ENCODE measurements at places on chromosomes 7 and 10.

DNA sequence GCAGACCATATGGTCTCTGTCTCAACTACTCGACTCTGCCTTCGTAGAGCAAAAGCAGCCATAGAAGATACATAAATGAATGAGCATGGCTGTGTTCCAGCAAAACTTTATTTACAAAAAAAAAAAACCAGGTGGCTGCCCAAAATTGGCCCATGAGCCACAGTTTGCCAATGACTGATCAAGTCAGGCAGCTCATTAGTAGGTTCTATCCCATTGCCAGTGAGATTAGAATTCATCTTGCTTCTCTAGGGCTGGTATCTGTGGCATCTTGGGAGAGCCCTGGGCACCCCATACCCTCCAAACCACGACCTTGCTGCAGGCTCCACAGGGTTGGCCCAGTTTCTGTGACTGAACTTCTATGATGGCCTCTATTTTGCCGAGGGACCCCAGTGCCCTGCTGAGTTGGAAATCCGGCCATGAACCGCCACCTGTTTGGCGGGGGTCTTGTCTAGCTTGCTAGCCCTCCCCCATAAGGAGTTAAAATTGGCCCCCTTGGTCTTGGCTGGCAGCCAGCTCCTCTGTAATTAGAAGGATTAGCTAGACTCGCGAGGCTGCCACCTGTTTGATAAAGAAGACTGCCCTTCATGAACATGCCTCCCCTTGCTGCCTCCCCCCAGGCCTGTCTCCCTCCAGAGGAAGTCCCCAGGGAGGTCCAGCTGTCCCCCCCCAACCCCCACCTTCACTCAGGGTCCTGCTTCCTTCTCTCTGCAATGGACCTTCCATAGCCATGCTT, 83.9 kb downstream of the CHN2 start:
- no peak for DNase-seq

DNA sequence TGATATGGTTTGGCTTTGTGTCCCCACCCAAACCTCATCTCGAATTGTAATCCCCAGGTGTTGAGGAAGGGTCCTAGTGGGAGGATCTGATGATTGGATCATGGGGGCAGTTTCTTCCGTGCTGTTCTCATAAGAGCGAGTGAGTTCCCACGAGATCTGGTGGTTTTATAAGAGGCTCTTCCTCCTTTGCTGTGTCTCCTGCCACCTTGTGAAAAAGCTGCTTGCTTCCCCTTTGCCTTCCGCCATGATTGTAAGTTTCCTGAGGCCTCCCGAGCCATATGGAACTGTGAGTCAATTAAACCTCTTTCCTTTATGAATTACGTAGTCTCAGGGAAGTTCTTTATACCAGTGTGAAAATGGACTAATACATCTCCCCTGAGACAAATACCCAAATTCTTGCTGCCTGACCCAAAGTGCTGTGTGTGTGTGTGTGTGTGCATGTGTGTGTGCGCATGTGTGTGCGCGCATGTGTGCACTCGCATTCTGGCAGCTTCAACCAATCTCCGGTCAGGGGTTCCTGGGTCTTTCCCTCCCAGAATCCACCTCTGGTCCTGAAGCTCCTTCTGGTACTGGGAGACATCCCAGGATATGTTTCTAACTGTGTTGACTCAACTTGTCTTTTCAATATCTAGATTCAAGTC, 98.1 kb upstream of the LRRC4 start:
- no peak for DNase-seq

DNA sequence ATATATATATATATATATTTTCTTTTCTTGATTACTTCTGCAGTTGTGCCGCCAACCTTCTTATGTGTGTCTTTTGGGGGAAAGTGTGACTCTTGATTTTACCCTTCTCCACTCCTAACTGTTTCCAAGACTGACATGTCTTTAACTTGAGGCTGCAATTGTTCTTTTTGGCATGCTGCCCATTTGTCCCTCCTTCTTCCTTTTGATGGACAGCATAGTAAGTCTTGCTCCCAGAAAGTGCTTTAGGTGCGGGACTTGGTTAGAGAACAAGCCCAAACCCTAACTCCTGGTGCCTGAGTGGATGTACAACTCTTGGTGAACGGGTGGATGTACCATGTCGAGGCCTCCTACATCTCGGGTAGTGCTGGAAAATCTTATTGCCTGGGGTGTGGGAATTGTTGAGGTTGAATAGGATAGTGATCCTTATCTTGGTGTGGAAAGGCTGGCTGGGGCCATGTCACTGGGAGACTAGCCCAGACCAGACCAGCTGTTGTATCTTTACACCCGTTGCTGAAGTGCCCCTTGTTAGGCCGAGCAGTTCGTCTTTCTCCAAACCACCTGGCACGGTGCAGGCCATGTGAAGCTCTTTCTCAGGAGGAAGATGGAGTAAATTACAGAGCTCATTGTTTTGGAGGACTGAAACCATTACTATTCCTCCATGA, 16.3 kb downstream of the TCF7L2 start:
- DNase-seq, result no peak

DNA sequence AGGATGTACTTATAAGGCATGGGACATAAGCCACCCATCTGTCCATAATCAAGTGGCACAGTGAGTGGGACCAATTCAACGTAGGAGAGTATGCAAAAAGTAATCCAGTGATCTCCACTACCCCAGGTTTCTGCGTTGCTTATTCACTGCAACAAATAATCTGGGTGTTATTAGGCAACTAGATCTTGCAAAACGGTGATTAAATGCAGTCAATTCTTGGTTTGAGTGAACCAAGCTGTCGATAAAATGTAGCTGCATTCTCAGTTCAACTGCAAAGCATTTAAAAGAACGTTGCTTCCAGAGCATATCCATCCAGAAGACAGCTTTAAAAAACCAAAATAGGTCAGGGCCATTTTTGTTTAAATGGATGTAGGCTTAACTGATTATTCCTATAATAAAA, 5.0 kb downstream of the LSMEM1 start:
- no peak for DNase-seq

DNA sequence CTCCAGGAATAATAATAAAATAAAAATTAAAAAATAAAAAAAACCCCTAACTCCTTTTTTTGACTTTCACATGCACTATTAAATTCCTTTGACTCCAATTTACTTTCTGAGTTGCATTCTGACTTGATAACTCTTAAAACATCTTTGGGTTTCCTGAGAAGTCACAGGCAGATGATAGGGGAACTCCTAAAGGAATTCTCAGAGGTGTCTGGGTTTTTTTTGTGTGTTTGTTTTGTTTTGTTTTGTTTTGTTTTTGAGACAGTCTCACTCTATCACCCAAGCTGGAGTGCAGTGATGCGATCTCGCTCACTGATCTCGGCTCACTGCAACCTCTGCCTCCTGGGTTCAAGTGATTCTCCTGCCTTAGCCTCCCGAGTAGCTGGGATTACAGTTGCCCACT, 52.7 kb upstream of the APBB1IP start:
- DNase-seq, result no peak

- DNase-seq, result no peak
These were observed 105.0 kb downstream of the KMT2C start for GRCh38 chr7:152330827-152331226.

DNA sequence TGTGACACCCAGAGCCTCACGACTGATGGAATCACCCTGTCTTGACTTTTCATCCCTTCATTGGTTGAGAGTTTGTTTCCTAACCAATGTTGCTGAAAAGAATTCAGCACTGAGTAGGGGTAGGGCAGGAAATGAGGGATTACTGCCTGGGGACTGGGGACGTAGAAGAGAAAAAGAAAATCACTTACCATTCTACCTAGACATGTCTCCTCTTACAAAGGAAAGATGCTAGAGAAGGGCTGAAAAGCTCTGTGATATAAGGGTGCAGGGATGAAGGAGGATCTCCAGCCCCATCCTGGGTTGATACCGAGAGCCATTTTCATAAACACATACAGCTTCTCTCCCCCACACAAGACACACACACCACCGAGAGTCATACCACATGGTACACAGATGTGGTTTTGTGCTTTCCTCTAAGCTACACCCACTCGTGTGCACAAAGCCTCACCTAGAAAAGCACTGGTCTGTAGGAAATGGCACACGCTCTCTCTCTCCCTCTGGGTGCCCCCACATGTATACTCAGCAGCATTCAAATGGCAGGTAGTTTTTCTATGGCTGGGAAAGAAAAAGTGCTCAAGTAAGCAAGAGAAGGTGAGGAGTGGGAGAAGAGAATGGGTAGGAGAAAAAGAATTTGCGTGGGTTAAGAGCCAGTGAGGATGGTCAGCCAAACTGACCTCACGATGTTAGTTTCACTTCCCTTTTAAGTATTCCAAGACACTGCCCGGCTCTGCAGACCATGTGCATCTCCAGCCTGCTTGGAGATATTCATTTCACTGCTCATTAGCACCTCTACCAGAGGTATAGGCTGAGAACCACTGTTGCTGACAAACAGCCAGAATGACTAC, 85.8 kb downstream of the CALD1 start:
- peak; percentile 60 for DNase-seq

DNA sequence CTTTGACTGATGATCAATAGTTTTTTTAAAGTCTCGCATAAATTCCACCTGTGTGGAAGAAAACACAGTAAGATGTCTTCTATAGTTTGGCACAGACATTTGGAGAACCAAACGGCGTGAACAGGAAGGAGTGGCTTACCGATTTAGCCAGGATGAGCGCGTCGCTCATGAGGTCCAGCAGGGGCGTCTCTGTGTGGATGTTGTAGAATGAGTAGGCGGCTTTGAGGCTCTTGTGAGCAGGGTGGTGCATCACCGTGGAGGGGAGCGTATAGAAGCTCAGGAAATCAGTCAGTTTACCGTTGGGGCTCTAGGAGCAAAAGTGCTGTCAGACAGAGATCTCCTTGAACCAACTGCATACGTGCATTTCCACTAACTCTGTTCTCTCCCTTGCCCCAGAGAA, 15.5 kb downstream of the RPP38 start:
- no peak for DNase-seq

GRCh38 chr10:33005322-33006301, 47.6 kb upstream of the ITGB1 start:
- peak; percentile 95 for DNase-seq

GRCh38 chr7:143363016-143363937, 764 bp upstream of the FAM131B start:
- no peak for DNase-seq

DNA sequence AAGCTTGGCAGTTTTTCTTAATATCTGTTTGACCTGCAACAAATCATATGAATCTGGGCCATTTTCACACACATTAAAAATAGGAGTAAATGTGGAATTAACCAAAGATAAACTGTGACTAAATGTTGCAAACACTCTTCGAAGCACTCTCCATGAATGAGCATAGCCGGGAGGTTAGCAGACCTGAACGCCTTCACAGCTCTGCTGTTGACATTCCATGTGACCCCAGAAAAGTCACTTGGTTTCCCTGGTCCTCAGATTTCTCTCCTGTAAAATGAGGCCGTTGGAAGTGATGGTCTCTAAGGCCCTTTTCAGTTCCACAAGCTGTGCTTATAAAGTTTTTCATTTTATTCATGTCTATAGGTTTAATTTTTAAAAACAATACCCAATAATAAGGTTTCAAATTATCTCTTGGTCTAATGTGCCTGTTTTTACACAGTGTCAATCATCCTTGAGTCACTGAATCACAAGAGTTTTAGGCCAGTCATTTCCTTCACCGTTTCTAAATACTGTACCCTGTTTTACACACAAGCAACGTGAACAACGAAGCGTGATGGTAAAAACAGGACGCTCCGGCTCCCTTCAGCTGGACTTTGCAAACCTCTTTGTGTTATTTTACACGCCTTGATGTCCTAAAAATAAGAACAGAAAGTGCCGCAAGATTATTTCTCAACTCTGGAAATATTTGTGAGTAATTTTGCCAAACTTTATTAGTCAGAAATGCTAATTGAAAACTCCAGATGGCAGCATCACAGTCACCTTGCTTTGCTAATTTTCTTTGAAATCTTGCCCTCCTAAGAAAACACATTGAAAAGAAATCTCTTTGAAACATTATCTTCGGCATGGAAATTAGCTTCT, 38.6 kb upstream of the MET start:
- peak; percentile 80 for DNase-seq

DNA sequence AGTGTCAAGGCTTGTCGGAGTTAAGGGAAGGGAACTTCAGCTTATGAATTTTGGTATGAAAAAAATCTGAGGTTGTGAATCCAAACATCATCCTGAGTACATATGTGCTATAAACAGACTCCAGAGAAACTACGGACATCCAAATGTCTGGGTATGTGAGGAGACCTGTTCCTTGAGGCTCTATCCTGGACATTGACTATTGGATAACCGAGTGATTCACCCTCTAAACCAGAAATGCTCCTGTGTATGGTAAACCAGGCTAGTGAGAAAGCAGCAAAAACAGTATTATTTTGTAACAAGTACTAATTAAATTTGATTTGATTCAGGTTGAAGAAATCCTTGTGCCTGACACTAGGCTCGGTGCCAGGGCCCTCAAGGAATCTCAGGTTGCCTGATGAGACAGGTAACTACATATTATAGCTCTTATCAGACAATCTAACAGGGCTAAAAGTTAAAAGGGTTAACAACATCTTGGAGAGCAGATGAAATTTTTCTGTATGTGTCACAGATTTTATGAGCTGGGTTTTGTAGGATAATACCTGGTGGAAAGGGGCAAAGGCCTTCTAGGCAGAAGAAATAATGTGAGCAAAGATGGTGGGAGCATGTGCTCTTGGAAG, 10.4 kb upstream of the STOX1 start:
- DNase-seq, result no peak

- DNase-seq, result peak; percentile 16
These were observed 26.0 kb upstream of the ZNF32 start for GRCh38 chr10:43674553-43675210.

GRCh38 chr7:25358926-25359325, 130.6 kb upstream of the NPVF start:
- no peak for DNase-seq

DNA sequence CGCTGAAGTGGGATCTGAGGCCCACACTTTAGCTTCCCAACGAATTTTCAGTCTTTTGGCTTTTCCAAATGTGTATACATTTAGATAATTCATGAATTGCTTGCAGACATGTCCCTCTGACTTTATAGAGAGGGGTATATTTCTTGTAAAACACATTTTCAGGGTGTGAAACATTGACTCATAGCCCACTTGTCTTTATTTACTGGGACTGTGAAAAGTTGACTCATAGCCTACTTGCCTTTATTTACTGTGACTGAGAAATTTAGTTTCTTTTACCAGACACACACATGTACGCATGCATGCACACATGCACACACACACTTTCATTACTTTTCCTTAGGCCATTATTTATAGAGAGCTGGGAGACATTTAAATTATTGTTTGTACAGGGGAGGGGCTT, 79.1 kb downstream of the VTI1A start:
- no peak for DNase-seq

DNA sequence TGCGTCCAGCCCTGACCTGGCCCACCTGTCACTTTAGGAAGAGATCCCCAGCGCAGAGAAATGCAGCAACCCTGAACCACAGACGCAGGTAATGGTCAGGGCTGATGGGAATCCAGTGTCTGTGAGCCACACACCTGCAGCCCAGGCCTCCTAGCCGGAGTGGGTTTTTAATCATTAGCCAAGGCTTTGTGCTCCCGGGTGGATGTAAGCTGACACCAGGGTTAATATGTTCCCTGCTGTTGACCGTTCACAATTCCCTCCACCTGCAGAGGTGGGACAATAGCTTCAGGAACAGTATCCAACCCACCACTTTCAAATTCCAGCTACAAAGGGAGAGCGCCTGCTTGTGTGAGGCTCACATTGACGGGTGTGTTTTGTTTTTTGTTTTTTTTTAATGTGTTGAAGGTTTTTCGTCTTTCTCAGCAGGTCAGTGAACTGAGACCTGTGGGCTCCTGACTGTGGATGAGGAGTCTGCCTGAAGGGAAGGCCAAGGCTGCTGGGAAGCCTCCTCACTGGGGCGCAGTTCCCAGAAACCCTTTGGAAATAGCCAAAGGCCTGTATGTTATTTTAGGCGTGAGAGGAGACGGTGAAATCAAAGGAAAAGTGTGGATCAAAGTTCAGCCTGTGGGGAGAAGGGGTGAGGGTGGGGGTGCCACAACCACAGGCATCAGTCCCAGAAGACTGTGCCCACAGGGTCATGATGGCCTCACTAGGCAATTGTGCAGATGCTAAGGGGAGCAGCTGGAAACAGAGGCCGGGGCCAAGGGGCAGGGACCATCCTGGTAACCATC, 111.1 kb downstream of the TNS3 start:
- DNase-seq, result no peak

All from cardiac fibroblast (primary cell).